ENCODE measurements at places on chromosomes 5 and 9.

- DNase-seq, result no peak
Observed at GRCh38 chr9:121275781-121276658, 8.1 kb downstream of the GSN start.

- DNase-seq, result no peak
Observed at GRCh38 chr5:111398013-111398412, 114.3 kb downstream of the STARD4 start.

DNA sequence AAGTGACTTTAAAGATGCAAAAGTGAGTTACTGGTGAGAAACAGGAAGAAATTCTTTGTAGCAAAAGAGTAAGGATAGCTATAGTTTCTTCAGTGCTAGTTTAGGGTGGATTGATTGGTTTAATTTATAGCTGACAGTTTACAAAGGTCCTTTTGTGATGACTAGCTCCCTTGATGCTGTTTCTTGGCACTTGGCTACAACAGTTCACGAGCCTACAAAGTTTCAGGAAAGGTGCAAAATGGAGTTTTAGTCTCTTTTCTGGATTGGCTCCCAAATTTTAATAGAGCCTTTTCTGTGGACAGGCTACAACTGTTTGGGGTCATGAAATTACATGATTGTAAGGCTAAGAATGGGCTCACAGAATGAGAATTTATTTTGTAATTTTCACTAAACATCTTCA lies 40.9 kb upstream of the BNIP1 start:
- DNase-seq, result no peak

GRCh38 chr9:71987471-71988371 lies 72.7 kb downstream of the C9orf57 start:
- DNase-seq, result no peak

DNA sequence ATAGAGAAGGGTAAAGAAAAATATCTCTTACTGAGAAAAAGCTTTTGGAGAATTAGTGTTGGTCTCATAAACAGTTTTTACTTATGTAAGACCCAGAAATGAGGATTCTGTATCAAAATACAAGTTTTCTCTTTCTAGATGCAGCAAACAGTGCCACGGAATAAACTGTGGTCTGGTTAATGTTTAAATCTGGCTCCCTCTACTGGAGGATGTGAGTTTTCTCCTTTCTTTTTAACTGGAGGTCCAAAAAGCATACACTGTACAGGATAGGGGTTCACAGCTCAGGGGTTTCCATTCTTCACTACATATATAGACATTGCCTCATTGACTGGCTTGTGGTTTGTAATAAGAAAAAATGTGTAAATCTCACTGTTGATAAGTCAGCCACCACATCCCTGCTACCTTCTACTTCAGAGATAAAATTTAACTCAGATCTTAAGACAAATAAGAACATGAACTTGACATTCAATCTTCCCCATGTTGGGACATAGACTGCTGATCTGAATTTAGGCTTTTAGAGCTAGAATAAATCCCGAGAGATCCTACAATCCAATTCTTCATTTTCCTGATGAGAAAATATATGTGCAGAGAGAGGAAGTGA lies 98.9 kb downstream of the CFAP95 start:
- no peak for DNase-seq

GRCh38 chr9:107155244-107155817 lies 127.7 kb upstream of the RAD23B start:
- DNase-seq, result no peak

- DNase-seq, result no peak
Observed at GRCh38 chr9:129736334-129736733, 16.5 kb downstream of the PTGES start.

DNA sequence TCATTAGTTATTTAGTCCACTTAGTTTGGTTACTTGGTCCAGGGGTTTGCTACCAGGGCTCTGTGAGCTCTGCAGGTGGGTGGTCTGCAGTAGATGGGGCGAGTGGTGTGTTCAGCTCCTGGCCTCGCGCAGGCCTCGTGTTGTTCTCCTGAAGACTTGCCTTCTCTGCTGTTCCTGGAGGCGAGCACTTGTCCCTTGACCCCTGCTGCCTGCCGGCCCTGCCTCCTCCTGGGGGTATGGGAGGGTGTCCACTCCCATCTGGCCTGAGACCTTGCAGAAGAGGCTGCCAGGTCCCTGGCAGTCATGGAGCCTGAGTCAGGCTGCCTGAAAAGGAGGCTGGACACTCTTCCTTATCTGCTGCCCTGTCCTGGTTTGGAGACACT lies 137.0 kb downstream of the CACNA1B start:
- DNase-seq, result no peak

GRCh38 chr5:7759951-7760580 lies 90.9 kb downstream of the CFAP90 start:
- no peak for DNase-seq

DNA sequence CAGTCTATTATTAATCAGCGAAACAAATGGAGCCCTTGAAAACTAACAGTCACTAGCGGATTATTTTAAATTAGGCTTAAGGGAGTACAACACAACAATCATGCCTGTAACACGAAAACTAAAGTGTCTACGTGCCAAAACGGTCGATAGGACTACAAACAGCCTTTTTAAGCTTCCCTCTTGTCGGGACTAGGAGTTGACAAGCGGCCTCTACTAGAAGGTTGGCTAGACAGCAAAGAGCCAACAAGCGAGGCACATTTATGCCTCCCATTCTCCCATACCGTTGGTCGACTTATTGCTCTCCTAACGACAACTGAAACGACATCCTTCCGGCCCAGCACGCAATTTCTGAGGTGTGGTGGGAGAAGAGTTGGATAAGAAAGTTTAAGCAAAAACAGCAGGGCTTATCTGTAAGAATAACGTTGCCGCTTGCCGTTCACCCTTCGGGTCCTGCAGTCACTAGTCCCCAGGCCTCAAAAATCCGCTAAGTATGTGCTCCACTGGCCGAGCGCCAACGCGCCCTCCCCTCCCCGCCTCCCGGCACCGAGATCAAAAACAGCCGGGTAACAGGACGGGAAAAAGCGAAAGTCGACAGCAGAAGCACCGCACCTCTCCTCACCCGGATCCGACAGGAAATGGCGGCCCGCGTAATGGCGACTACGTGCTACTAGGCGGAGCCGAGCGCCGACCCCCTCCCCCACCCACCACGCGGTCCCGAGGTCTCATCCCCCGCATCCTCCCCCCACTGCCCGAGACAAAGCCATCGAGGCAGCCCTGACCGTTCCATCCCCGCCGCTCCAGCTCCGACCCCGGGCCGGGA lies 813 bp downstream of the HNRNPK start:
- peak; percentile 92 for DNase-seq
